HS-5 (cell line): ENCODE measurements at places on chromosomes 2 and 18.

DNA sequence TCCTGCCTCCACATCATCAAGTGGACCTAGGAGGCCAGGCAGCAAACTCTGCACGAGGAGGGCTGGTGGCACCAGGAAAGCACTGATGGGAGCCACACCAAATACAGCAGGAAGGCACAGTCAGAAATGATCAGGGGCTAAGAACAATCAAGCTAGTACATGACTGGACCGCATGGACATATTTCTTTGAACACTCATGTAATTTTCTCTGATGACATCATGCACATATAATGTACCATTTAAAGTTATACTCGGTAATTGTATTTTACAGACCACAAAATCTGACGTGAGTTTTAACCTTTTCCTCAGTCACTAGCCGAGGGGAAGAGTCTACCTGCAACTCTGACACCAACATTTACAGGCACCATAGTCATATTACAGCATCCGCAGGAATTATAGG is 76.7 kb downstream of the XDH start:
- peak; percentile 89 for DNase-seq

- DNase-seq: no peak
These were observed 253.7 kb downstream of the HNMT start for GRCh38 chr2:138217975-138218374.

GRCh38 chr2:147222506-147222905 is 622.3 kb upstream of the ACVR2A start:
- no peak for DNase-seq

DNA sequence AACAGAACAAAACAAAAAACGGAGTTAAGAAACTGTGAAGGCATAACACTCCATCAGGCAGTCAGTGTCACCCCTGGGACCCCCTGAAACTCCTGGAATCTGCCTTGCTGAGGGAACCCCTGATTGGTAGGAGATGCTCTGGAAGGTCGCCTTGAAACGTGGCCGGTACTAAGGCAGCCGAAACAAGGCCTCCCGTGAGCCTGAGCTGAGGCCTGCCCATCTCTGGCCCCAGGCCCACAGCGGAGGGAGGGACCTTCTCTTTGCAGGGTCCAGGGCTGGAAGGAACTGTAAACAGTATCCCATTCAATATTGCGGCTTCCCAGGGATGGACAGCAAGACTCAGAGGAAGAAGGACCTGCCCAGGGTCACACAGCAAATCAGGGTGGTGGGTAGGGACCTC is 155.7 kb downstream of the INHBB start:
- DNase-seq: no peak

DNA sequence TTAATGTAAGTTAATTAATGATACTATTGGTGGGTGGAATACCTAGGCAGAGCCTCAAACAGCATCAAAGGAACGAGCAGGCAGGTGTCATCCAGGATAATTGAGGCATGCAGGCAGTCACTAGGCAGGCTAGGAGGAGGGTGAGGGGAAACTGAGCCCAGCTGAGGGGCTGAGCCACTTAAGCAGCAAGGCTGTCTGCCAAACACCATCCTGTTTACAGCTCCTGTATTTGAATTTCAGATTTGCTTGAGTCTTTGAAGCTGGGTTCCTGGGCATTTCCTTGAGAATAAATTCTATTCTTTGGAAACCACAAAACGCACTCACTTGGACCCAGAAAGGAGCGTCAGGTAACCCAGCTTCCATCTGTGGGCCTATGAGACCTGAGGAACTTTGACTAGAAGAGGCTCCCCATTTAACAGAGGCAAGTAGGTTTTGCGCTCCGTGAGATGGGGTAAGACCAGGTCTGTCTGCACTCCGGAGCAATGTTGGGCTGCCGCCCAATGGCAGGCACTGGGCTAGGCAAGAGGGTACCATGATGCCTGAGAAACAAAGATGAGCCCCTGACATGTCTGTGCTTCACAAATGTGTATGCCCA is 2.0 kb downstream of the EDAR start:
- no peak for DNase-seq

GRCh38 chr18:30679285-30679930 is 363.1 kb downstream of the DSC3 start:
- no peak for DNase-seq

- DNase-seq: no peak
These were observed 675.6 kb upstream of the CELF4 start for GRCh38 chr18:38241216-38241615.

GRCh38 chr2:221517146-221517695 is 54.9 kb downstream of the EPHA4 start:
- no peak for DNase-seq

- DNase-seq: no peak
These were observed 221.3 kb downstream of the BCL2 start for GRCh38 chr18:63098018-63098981.

- no peak for DNase-seq
These were observed 92.1 kb upstream of the ATP8B1 start for GRCh38 chr18:57895182-57895581.

DNA sequence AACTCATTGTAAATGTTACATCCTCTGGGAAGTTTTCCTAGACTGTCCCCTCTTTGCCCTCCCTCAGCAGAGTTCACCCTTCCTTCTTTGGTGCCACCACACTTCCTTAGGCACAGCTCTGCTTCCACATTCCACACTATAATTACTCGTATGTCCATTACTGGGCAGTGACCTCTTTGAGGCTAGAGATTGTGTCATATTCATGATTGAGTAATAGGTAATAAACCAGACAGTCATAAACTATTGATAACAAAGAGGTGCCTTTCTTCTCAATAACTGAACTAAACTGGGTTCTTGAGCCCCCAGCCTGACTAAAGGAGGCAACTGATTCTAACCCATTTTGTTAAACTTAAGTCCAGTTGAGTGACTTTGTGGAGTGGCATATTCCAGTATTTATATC is 28.3 kb downstream of the MYO3B start:
- DNase-seq: no peak

DNA sequence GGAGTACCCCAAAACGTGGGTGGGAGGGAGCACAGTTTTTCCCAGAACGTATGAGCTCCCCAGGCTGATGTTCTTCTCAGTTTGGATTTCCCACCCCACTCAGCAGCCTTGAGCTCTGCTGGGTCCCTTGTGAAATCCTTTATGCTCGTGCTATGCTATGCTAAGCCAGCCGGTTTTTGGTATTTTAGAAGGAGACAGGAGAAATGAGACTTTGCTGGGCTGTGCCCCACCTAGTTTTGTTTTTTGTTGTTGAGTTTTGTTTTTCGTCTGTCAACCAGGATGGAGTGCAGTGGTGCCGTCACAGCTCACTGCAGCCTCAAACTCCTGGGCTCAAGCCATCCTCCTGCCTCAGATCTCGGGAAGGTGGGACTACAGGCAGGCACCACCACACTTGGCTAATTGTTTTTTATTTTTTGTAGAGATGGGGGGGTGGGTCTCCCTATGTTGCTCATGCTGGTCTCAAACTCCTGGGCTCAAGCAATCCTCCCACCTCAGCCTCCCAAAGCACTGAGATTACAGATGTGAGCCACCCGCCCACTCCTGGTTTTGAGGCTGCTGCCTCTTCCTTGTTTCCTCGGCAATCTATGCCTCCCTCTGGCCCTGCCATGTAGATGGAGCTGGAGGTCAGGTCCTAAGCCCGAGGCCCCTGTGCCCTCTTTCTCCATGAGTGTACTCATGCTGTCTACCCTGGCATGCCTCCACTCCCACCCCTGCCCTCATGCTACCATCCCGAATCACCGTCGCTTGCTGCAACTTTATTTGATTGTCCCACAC is 17.5 kb upstream of the MGAT4A start:
- no peak for DNase-seq

DNA sequence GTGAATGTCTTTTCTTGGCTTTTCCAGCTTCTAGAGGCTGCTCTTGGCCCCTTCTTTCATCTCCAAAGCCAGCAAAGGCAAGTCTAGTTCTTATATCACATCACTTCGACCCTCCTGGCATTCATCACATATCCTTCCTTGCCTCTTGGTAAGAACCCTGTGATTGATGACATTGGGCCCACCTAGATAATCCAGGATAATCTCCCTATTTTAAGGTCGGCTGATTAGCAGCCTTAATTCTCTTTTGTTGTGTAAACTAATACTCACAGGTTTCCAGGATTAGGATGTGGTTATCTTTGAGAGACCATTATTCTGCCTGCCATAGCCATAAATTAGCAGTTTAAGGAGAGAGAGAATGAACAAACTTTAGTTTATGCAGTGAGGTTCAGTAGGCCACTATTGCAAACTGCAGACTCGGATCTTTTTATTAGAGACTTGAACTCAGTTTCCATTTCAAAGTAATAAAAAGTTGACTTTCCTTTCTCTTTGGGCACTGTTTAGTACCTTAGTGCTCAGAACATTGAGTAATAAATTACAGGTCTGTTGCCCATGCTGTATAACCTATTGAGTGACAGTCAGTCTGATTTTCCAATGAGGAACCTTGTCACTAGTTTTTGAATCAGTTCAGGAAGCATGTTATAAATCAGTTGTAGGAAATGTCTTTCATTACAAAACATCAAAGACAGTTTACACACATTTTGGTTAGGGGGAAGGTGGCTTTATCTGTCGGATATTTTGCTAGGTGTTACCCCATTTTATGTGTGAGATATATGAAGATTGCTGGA is 4.5 kb downstream of the NDUFV2 start:
- DNase-seq: no peak

DNA sequence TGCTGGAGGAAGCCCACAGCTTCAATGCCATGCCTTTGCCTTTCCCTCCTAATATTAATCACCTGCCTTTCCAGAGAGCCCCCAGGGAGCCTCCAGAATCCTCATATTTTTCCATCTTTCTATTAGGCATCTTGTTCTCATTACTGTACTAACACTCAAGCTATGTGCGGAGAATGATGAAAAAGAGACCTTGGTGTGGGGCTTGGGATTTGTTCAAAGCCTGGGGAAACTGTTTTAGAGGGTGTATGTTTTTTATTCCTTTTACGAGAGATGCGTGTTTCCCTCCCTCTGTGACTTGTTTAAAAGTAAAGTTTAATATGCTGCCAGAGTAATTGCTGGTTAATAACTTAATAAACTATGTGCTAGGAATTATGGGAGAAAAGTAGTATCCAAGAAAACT is 102.4 kb upstream of the ZFP36L2 start:
- no peak for DNase-seq

- no peak for DNase-seq
These were observed 25.7 kb upstream of the XIRP2 start for GRCh38 chr2:166862468-166863132.

DNA sequence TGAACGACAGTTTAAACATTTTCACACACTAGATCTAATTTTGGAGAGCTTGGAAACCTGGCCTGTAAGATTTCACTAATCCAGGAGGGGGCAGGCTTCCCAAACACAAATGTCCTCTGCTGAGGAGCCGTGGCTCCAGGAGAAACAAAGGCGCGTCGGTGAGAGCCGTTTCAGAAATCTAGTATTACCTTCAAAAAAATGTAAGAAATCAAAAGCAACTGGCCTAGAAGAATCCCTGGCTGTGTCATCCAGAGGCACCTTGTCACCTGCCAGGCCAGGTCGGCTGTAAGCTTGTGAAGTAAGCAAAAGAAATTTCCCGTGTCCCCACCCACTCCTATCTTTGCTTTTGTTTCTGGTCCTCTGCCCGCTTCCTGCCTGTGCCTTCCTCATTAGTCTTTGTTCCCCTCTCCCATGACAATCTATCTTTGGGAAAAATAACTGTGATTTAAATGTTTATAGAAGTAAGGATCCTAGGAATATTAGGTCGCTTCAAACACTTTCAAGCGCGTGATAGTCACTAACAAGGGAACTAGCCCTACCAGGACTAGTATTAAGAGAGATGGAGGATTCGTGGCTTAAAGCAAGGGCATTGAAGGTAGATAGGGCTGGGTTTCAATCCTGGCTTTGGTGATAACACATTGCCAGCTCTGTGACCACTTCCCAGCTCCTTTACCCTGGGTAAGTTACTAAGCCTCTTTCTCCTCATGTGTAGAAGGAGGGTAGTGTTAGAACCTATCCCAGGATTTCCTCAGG is 99.5 kb upstream of the STK39 start:
- DNase-seq: peak; percentile 26
